ENCODE measurements at places on chromosomes 4 and X. TPM values are rescaled to one million over a fixed set of nuclear protein-coding genes. Genes with fewer than 3 reads are reported as not detected.
A peak's percentile ranks its signal among the peaks of the same experiment; 100 is the strongest.

DNA sequence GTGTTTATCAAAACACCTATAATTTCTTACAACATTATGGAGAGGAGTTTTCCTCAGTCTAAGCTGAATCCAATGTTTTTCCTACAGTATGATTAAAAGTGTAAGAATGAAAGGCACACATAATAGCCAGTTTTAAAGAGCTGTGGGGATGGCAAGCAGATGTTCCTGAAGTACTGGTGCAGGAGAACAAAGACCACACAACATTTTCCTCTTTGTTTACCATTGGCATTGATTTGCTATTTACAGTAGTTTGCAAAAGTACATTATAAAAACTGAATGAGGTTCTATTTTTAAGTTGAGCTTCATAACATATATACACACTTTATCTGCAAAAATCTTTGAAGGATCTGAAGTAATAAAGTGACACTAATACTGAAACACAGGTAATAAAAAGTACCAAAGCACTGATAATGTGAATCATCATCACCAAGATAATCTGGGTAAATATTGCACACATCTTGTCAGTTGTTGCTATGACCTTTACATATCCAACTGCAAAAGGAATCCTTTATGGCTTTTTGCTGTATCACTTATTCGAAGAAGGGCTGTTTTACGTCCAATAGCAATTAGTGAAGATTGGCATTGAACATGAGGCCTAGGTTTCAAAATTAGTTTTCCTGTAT, 22.5 kb downstream of the TCEAL1 start:
- no peak overlapping the region for H3K4me3 ChIP-seq
- H3K27me3 ChIP-seq = peaks cover 6% of the 10 kb centered on the region
- no peak overlapping the region for H3K27ac ChIP-seq
- no peaks in the 10 kb centered on the region for H3K4me1 ChIP-seq

GRCh38 chr4:182805321-182805720, 111.9 kb downstream of the DCTD start:
- no peak for DNase-seq
- peaks cover 8% of the 10 kb centered on the region for H3K4me1 ChIP-seq
- peaks cover 6% of the 10 kb centered on the region for H3K27me3 ChIP-seq
- H3K36me3 ChIP-seq = no peaks in the 10 kb centered on the region
- no peak overlapping the region for H3K27ac ChIP-seq

DNA sequence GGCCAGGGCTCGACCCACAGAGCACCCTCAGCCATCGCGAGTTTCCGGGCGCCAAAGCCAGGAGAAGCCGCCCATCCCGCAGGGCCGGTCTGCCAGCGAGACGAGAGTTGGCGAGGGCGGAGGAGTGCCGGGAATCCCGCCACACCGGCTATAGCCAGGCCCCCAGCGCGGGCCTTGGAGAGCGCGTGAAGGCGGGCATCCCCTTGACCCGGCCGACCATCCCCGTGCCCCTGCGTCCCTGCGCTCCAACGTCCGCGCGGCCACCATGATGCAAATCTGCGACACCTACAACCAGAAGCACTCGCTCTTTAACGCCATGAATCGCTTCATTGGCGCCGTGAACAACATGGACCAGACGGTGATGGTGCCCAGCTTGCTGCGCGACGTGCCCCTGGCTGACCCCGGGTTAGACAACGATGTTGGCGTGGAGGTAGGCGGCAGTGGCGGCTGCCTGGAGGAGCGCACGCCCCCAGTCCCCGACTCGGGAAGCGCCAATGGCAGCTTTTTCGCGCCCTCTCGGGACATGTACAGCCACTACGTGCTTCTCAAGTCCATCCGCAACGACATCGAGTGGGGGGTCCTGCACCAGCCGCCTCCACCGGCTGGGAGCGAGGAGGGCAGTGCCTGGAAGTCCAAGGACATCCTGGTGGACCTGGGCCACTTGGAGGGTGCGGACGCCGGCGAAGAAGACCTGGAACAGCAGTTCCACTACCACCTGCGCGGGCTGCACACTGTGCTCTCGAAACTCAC, 3.6 kb downstream of the MID1IP1 start:
- H3K27ac ChIP-seq = peak overlapping the region; percentile 89
- H3K27me3 ChIP-seq = peaks cover 10% of the 10 kb centered on the region
- H3K4me3 ChIP-seq = peak overlapping the region; percentile 75
- DNase-seq = peak; percentile 25
- no peaks in the 10 kb centered on the region for H3K36me3 ChIP-seq

ASMT gene
- 0.13 TPM for total RNA-seq

DNA sequence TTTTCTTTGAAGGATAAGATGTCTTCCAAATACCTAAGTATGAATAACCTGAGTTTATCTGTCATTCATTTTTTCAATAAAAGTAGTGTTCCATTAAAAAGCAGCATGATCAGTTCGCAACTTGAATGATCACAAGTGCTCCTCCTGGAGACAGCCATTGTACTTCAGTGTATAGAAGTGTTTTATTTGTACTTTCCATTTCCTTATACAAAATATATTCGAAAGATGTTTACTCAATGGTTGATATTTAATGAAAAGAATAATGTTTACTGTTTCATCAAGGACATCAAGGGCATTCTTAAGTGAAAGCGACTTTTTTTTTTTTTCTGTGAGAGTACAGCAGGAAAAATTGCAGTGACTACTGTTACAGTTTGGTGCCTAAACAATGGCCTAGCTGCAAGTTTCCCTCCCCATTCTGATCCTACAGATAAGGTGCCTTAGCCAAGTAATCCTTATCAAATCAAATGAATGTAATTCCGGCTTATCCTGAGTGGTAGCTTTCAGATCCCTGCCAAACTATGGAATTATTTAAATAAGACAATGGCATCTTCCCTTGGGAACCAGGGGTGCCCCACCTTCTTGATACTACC, 69.0 kb upstream of the IL15 start:
- no peaks in the 10 kb centered on the region for H3K36me3 ChIP-seq
- H3K4me3 ChIP-seq = no peak overlapping the region
- no peak for DNase-seq
- H3K27ac ChIP-seq = no peak overlapping the region
- H3K4me1 ChIP-seq = no peaks in the 10 kb centered on the region

DNA sequence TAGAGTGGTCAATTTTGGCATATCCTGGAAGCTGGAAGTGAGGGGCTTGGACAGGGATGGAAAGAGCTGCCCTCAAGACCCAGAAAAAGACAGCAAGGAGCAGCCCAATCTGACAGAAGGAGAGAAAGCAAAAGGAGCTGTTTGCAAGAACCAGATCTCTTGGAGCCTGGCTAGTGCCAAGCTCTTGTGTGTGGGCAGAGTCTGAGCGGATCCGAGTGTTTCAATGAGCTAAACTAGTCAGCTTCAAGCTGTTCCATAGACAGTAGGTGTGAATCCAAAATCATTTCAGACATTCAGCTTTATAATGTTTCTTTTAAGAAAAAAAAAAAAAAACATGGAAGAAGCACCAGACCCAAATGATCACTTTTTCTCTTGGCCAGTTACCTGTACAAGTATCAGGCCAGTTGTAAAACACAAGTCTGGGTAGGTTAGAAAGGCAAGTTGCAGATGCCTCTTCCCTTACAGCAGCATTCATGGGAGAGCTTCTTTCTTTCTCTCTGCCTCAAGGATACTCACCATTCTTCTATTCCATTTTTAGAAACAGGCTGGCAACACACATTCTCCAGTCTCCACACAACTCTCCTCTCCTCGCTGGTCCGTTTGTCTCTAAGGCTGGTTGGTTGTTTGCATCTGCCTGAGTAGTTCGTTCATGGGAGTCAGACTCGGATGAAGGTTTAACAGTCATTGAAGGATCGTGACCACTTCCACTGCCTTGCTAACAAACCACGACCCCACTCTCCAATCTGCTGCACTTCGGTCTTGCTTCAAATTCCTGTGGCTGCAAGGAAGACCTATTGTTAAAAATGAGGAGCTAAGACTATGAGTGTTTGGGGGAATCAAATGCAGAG, 105.2 kb upstream of the GATB start:
- no peak for DNase-seq
- no peak overlapping the region for H3K27ac ChIP-seq
- H3K36me3 ChIP-seq = no peaks in the 10 kb centered on the region
- H3K4me3 ChIP-seq = no peak overlapping the region

GRCh38 chrX:38841750-38842149, 40.5 kb downstream of the MID1IP1 start:
- peaks cover 4% of the 10 kb centered on the region for H3K27me3 ChIP-seq
- DNase-seq = peak; percentile 57
- H3K36me3 ChIP-seq = no peaks in the 10 kb centered on the region
- H3K27ac ChIP-seq = no peak overlapping the region
- no peaks in the 10 kb centered on the region for H3K4me1 ChIP-seq

DNA sequence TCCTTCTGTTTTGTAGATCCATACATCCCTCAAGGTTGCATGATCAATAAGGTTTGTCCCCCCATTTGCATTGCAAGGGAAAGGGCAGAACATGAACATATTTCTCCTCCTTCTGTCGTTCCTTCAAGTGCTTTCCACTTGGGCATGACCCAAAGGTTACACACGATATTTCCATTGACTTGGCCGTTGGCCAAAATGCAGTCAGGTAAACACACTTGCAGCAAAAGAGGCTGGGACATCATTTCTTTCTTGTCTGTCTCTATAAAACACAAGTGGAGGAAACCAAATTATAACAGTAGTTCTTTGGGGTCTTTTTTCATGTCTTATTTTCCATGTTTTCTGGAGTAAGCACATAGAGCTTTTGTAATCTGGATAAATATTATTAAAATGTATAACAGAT, 156.1 kb downstream of the FRAS1 start:
- H3K4me1 ChIP-seq = no peaks in the 10 kb centered on the region
- H3K36me3 ChIP-seq = no peaks in the 10 kb centered on the region
